Brain (organoid and tissue), 16 donors: ENCODE measurements at places on chromosomes 7 and 10.

GRCh38 chr7:28459306-28459705 is 47.0 kb downstream of the CREB5 start:
- DNase-seq = no peak

DNA sequence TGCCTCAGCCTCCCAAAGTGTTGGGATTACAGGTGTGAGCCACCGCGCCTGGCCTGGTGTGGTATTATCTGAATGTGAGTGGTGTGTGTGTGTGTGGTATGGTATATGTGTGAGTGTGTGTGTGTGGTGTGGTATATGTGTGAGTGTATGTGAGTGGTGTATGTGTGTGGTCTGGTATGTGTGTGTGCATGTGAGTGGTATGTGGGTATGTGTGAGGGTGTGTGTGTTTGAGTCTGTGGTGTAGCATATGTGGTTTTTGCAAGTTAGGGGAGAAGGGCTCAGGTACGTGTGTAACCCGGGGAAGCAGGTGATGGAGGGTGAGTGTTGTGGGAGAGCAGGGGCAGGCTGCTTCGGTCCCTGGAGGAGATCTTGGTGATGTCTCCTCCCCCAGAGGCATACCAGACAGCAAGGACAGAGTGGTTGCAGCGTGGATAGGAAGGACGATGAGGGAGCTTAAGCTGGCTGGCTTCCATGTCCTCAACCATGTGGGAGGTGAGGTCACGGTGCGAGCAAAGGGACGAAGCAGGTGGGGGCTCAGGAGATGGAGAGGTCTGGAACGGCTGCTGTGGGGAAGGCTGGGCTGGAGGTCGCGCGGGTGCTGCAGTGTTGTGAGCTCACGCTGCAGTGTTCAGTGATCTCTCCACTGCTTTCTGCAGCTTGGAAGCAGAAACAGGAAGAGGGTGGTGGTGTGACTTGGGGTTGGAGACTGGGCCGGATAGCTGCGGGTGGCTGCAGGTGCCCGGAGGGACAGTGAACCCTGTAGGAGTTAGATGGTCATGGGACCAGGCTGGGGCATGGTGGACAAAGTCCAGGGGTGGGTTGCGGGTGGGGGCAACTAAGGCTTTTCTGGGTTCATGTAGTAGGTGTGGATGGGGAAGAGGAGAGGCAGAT is 5.0 kb downstream of the ZYX start:
- no peak for DNase-seq

DNA sequence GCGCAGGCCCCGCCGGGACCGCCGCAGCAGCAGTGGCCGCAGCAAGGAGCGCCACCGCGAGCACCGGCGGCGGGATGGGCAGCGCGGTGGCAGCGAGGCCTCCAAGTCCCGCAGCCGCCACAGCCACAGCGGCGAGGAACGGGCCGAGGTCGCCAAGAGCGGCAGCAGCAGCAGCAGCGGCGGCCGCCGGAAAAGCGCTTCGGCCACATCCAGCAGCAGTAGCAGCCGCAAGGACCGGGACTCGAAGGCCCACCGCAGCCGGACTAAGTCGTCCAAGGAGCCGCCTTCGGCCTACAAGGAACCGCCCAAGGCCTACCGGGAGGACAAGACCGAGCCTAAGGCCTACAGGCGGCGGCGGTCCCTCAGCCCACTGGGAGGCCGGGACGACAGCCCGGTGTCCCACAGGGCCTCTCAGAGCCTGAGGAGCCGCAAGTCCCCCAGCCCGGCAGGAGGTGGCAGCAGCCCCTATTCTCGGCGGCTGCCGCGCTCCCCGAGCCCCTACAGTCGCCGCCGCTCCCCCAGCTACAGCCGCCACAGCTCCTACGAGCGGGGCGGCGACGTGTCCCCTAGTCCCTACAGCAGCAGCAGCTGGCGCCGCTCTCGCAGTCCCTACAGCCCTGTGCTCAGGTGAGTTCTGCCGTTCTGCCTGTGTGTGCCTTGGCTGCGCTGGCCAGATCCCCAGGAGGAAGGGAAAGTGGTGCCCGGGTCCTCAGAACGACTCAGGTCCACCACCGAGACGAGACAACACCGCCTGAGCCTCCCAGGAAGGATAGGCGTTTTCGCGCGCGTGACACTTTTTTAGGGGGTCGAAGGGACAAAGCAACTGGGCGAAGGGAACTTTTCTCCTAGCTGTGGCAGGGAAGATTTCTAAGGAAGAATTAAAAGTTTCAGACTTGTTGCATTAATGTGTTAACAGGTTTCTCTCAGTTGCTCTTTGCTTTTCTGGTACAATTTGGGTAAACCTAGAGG is 1.5 kb downstream of the CDK13 start:
- peak; percentile 69 for DNase-seq

GRCh38 chr10:86647773-86648703 is 6.3 kb upstream of the OPN4 start:
- DNase-seq = no peak

DNA sequence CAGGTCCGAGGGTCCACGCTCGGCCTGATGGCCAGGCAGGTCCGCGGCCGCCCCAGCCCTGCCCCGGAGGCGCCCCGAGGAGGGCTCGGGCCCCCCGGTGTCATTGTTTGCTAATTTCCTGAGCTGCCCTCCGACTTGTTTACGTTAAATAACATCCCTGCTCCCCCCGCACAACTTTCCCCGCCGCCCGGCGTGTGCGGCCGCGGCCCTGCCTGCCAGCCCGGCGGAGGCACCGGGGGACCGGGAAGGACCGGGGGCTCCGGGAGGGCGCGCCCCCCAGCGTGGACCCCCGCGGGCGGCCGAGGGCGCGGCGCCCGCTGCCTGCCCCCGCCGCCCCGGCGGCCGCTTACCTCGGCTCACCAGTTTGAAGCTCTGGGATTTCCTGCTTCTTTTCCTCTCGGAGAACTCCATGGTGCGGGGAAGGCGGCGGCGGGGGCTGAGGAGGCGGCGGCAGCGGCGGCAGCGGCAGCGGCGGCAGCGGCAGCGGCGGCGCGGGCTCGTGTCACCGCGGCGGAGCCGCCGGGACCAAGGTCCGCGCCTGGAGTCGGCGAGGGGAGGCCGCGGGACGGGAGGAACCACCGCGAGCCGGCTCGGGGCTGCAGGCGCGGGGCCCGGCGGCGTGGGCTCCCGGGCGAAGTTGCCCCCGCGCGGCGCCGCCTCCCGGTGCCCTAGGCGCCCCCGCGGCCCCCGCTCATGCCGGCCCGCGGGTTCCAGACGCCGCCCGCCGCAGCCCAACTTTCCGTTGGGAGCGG is 515 bp downstream of the BEND7 start:
- DNase-seq = peak; percentile 42

DNA sequence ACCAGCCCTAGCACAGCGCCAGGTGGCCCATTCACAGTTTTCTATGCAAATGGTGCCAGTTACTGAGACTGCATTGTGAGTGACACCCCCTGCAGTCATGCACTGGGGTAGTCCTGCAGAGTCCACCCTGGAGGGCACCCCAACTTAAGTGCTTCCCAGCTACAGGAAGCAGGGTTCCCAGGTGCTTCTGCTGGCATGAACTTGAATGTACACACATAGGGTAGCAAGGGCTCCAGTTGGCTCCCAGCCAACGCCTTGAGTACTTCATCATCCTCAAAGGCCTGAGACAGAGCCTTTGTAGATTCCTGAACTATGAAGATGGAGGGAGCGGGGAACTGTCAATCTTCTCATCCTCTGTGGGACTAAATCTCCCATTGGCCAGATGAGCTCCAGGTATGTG is 11.5 kb upstream of the NPFFR1 start:
- no peak for DNase-seq

GRCh38 chr7:112571852-112572607 is 91.2 kb downstream of the LSMEM1 start:
- no peak for DNase-seq

- no peak for DNase-seq
These were observed 200.1 kb upstream of the PRKCQ start for GRCh38 chr10:6780008-6780677.

- no peak for DNase-seq
These were observed 204.1 kb downstream of the ZNF365 start for GRCh38 chr10:62578301-62578700.

- no peak for DNase-seq
These were observed 5.9 kb upstream of the NUP42 start for GRCh38 chr7:23175938-23176337.

DNA sequence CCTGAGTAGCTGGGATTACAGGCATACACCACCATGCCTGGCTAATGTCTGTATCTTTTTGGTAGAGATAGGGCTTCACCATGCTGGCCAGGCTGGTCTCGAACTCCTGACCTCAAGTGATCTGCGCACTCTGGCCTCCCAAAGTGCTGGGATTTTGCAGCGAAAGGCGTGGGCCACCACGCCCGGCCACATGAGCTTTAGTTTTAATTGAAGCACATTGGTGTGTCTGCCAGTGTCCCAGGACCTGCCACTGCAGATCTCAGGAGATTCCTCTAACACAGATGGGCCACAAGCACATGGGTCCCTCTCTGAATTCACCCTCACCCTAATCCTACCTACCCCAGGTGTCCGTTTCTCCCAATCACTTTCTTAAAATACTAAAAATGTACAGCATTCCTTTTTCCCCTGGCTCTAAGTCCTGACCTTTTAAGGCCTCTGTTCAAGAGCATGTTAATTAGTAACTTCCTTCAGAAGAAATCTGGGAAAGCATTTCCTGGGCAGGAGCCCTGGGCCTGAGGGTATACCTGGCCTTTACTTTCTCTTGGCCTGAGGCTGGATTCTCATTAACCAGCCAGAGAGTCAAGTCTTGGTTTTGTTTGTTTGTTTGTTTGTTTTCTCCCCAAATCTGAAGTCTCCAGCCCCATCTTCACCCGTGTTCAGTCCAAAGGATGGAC is 82.6 kb downstream of the PRPF18 start:
- no peak for DNase-seq

DNA sequence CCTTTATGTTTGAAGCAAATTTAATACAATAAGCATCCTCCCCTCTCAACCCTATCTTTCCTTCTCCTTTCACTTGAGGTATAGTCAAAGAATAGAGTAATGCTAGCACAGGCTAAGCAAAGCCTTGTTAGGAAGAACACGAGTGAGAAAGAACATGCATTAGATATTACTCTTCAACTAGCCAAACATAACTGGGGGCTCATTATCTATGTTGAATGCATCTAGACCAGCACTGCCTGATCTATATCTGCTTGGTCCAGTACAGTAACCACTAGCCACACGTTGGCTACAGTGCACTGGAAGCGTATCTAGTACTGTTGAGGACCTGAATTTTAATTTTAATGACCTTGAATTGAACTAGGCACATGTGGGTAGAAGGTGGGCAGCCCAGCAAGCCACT is 21.0 kb downstream of the SFMBT2 start:
- no peak for DNase-seq

DNA sequence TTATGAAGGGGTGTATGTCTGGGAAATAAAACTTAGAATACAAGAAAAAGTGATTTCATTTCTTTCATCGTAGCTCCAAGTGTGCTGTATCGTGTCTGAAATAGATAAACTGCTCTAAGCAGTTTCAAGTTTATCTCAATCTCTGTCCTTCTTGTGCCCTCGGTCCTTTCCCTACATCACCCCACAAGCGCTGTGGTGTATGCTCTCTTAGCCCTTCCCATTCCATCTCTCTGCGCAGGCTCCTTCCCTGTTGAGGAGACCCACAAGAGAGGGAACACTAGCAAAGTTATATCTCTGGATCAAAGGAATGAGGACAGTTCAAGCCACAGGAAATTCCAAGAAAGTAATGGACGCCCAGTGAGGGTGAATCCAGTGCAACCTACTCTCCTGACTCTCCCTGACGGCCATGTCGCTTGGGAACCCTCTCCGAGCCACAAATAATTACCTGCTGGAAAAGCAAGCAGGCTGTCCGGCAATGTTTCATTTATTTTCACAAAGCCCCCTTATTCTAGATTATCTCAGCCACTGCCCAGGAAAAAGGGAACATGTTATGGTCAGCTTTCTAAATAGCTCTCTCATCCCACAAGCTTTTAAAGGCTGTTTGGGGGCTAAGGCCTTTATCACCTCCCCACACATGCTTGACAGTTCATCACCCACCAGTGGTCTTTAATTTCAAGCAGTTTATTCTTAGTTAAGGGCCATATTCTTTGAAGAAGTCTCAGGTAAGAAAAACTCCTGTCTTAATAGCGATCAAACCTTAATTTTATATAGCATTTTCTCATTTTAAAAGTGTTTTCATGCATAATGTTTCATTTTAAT is 34.8 kb downstream of the LRRC4 start:
- no peak for DNase-seq

DNA sequence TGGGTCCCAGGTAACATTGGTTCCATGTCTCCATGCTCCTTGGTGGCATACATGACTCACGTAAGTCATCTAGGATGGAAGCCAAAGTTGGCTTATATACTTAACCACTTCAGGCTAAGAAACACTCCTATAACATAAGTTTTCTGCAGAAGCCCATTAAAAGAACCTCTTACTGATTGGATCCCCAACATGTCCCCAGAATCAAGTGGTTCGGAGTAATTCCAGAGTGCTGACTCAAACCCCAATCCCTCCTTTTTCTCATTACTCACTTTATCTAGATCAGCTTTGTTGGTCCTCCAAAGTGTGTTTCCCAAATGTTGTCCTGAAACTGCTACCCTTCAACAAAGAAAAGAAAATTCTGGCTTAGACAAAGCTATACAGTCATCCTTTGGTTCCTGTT is 10.1 kb upstream of the ATOH7 start:
- DNase-seq = no peak

DNA sequence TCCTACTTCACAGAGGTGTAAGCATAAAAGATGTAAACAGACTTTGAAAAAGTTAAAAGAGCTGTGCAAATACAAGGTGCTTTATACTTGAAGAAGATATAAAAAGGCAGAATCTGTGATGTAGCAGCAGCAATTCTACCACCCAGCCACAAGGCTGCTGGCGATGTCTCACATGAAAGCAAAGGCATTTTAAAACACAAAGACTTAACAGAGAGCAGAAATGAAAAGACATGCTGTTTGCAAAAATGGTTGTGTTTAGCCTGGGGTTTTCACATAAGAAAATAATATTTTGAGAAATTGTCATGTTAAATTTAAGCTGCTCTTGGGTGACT is 85.5 kb upstream of the ZNF800 start:
- peak; percentile 24 for DNase-seq

GRCh38 chr7:26307226-26307625 is 15.6 kb downstream of the SNX10 start:
- DNase-seq = no peak

DNA sequence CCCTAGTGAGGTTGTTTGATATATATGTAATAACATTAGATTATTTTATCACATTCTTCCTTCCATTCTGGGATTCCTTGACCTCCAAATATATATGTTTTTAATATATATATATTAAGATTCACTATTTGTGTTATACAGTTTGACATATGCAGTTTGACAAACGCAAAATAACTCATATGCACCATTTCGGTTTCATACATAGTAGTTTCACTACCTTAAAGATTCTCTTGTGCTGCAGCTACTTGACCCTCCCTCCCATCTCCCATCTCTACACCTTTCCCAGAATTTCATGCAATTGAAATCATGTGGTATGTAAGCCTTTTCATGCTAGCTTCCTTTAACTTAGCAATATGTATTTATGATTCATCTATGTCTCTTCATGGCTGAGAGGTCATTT is 1244.4 kb downstream of the SORCS3 start:
- no peak for DNase-seq

DNA sequence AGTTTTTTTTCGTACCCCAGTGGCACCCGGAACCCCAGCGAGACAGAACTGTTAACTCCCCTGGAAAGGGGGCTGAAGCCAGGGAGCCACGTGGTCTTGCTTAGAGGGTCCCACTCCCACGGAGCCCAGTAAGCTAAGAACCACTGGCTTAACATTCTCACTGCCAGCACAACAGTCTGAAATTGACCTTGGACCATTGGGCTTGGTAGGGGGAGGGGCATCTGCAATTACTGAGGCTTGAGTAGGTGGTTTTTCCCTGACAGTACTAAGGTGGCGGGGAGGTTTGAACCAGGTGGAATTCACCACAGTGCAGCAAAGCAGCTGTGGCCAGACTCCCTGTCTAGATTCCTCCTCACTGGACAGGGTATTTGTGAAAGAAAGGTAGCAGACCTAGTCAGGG is 196.5 kb downstream of the ADK start:
- DNase-seq = no peak

- DNase-seq = peak; percentile 30
These were observed 10.3 kb downstream of the SP8 start for GRCh38 chr7:20776214-20776911.
